ENCODE measurements at places on chromosomes 7 and 10.
A peak's percentile ranks its signal among the peaks of the same experiment; 100 is the strongest.

GRCh38 chr7:130145424-130146100, 59.6 kb downstream of the TMEM209 start:
- DNase-seq = no peak

- DNase-seq = no peak
Measured at GRCh38 chr7:87624628-87625027, 3.6 kb upstream of the RUNDC3B start.

DNA sequence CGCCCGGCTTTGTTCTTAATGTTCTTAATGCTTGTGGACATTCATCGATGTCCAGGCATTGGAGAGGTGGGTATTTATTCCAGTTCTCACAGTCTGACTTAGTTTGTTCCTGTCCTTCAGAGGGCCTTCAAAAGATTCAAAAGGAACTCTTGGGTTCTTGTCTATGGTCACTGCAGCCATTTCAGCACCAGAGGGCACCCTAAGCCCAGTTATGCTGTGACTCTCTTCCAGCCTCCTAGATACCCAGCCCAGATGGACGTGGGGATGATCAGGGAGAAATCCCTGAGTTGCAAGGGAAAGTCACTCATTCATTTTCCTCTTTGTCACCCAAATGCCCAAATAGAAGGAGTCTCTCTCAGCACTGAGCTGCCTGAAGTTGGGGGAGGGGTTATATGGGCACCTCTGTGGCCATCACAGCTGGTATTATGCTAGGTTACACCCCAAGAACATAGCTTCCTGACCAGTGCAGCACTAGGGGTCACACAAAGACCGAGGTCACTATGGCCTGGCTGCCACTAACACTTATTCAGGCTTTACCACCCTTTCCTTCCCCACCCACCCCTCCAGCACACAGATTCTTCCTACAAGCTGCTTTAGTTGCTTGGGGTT, 26.5 kb upstream of the CCDC126 start:
- peak; percentile 52 for DNase-seq

- no peak for DNase-seq
Measured at GRCh38 chr7:95501261-95501832, 15.6 kb downstream of the ASB4 start.

- no peak for DNase-seq
Measured at GRCh38 chr10:128440513-128441160, 314.4 kb upstream of the MKI67 start.

DNA sequence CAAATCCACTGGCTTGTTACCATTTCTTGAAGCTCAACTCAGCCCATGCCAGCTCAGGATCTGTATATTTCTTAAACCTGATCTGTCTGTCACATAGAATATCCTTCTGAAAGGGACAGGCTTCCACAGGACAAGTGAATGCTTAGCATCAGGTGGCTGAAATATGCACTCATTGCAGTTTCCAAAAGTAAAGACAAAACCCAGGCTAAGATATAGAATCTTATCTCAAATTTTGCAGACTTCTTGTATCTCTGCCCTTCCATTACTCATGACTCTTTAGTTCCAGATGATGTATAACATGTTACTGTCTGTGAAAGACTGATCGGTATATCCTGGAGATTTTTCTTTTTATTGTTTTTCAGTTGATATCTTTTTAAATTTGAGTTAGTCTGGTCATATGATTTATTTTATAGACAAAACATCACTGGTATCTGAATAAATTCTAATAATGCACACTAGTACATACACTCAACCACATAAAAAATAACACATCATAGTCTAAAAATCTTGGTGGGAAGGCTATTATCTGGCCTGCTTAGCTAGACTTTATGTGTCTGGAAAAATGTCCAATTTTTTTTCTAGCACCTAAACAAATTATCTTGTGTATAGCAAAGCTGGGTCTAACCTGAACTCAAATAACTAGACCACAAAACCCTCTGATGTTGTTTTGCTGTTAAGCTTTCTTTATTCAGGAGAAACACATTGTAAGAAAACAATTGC, 182.6 kb downstream of the ADAM12 start:
- DNase-seq = no peak

GRCh38 chr7:22213081-22213480, 143.9 kb downstream of the RAPGEF5 start:
- DNase-seq = no peak

DNA sequence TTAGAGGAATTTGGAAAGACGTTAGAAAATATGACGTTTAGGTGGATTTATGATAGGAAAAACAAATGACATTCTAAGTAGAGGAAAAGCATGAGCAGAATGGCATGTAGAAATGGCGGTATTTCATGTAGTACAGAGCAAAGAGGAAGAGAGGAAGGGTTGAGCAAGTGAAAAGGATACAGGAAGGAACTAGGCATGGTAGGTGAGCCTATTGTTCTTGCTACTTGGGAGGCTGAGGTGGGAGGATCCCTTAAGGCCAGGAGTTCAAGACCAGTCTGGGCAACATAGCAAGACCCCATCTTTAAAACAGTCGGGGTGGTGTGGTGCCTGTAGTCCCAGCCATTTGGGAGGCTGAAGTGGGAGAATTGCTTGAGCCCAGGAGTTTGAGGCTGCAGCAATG, 1.2 kb downstream of the GTPBP10 start:
- DNase-seq = no peak

DNA sequence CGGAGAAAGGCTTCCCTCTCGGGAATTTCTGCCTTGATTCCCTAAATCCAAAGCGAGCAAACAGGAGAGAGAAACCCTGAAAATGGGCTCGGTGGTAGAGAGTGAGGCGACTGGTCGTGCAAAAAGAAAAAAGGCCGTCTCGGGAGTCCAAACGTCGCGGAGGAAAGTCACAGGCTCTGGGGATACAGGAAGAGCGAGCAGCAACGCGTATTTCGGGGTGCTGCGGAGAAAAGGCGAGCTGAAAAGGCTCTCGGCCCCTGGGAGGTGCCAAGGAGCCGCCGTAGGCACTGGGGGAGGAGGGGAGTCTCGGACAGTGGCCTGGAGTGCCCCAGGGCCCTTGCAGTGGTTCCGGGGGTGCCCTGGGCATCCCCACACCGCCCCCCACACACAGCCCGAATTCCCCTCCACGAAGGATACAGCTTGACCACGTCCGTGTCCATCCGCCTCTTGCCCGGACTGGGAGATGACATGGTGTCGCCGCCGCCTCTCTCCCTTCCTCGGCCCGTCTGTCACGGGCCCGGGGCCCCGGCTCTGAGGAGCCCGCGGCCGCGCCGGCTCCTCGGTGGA, 591 bp downstream of the UBE2H start:
- DNase-seq = peak; percentile 35

DNA sequence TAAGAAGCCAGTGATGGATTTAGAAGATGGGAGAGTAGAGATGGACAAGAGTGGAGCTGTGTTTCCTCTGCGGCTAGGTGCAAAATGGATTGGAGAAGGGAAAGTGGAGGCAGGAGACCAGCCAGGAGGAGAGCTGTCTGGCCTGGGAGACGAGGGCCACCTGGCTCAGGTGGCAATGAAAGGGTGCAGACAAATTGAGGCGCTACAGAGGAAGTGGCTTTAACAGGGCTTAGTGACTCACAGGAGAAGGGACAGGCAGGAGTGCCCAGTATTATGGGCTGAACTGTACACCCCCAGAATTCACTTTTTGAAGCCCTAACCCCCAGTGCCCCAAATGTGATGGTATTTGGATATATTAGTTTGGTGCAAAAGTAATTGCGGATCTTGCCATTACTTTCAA, 65.6 kb upstream of the DUSP5 start:
- no peak for DNase-seq

DNA sequence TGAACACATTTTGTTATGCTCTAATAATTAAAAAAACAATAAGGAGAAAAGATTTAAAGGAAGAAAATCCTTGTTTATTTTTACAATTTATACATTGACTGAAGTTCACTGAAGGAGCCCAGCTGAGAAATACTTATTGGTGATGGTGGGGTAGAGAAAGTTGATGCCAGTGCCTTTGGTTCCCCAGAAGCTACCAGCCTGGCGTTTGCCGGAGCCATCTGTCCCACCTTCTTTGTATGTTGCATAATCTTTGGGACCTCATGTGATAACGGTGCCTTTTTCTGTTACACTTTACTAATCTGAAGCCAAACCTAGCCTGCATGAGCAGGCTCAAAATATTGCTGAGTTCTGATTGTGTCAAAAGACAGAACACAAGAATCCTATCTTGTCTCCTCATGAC, 22.7 kb downstream of the ZNF365 start:
- DNase-seq = no peak

DNA sequence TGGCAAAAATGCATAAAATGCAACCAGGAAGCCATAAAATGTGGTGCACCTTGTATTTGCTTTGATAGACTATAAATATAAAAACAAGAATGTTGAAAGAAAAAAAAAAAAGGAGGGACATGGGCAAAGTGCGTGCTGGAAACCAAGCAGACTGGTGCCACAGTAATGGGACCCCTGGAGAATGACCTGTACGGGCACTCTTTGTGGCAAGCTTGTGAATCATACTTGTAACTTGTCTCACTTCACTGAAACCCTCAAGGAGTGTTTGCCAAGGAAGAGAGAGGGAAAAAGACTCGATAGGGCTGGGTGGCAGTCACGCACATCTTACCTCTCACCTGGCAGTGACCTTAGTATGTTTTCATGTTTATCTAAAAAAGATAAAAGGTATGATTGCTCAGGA, 1183.6 kb downstream of the GATA3 start:
- DNase-seq = no peak

- no peak for DNase-seq
Measured at GRCh38 chr7:2106924-2107323, 125.8 kb downstream of the MAD1L1 start.

DNA sequence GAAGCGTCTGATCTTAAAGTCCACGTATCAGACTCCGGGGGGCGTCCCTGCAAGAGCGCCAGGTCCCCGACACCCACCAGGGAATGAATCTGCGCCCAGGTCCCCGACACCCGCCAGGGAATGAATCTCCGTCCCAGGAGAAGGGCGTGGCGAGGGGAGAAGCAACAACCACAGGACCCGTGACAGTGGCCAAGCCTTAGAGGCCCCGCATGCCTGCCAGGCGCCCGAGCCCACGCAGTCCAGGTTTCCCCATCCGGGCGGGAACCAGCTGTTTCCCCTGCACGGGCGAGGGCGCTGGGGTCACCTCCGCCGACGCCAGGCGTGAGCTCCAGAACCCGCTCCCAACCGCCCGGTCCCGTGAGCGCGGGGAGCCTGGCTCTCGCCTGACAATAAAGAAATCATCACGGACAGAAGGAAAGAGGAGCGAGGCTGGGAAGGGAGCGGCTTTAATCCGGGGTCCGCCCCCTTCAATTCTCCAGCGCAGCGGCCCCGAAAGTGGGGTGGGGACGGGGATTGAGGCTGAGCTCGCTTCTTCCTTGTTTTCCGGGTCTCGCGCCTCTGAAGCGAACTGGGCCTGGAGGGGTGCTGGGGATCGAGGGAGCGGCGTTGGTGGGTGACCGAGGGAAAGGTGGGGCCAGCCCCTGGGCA, 29.0 kb upstream of the BMS1 start:
- DNase-seq = no peak

GRCh38 chr7:954330-955238, at the start of gene ADAP1:
ADAP1 (minus strand) TSS chr7:954680; CDS start chr7:954477, 203 bp downstream.
- peak; percentile 35 for DNase-seq

GRCh38 chr7:1254281-1255079, 21.8 kb downstream of the UNCX start:
- no peak for DNase-seq

DNA sequence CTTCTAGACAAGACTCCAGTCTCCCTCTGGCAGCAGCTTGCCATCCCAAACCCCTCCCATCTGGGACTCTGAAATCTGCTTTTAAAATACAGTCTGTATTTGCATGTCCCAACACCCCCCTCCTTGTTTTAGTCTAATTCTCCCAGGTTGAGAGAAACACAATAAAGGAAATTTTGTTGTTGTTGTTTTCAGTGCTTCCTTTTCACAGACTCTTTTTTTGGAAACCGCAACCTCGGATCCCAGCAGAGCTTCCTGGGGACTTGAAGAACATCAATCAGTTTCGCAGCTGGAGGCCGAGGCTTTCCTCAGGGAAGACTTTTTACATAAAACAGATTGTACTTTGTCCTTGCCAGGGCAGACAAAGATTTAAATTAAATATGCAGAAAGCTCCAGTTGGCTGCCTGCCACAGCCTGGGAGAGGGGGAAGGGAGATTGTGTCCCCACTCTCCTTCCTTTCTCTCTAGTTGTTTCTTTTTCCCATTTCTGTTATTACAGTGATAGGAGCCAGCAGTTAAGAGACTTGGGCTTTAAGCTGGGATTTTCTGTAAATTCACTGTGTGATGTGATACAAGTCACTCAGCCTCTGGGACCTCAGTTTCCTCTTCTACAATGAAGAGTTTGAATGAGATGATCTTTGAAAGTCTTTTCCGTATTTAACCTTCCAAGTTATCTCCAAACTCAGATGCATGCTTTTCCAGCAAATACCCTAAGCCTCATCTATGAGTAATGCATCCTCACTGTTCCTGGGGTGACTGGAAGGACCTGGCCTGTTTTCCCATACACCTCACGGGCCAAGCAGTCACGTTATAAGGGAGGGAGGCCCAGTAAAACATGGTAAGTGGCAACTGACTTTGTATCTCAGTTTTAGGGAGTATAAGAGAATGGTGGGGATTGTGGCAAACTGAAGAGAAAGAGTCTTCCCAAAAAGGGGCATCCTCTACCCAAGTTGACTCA, 192.3 kb downstream of the REEP3 start:
- no peak for DNase-seq

DNA sequence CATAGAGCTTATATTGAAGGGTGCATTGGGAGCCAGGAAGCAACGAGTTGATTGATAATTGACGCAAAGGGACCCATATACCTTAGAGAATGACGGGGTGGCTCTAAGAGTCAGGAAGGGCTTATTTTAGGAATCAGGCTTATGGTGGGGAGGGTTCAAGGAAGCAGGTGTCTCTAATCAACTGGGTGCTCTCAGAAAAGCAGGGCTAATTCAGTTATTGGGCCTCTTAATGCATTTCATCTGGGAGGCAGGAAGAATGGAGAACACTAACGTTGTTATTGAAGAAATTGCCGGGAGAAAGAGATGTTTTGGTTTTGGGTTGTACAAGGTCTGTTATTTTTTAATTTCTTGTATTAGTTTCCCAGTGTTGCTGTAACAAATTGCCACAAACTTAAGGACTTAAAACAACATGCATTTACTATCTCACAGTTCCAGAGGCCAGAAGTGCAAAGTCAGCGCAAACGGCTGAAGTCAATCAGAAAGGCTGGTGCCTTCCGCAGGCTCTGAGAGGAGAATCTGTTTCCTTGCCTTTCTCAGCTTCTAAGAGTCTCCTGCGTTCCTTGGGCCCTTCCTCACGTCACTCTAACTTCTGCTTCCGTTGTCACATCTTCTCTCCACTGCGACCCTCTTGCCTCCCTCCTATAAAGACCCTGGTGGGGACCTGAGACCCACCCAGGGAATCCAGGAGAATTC, 328.4 kb upstream of the C7orf33 start:
- DNase-seq = no peak

DNA sequence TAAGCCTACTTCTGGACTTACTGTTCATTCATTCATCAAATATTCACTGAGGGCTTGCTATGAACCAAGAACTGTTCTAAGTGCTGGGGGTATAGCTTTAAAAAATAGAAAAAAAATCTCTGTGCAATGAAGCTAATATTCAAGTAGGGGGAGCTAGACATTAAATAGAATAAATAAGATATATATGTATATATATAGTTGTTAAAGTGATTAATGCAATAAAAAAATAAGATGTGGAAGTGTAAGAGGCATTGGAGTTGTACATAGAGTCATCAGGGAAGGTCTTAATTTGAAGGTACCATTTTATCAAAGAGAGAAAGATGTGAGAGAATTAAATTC, 181.2 kb upstream of the AGR3 start:
- no peak for DNase-seq

Data from amygdala (tissue), 56 donors.